Activated T-helper 2 cell treated with anti-CD3 and anti-CD28 coated beads, Interferon-gamma antibody, Interleukin-2, Interleukin-4, amounts not matched to agents 10 μg/mL and 5 μg/mL and 100 μg/mL, durations not matched to agents 14 hours and 24 hours and 36 hours (primary cell): ENCODE measurements at places on chromosomes 16 and 17.

GRCh38 chr16:68257906-68258800, 6.2 kb upstream of the SLC7A6 start:
- no peak for DNase-seq

- no peak for DNase-seq
Observed at GRCh38 chr16:58589326-58589905, 40.2 kb downstream of the CNOT1 start.

- no peak for DNase-seq
Observed at GRCh38 chr17:82587234-82588086, 60.8 kb downstream of the WDR45B start.

- DNase-seq, result no peak
Observed at GRCh38 chr17:75318615-75319222, 29.5 kb upstream of the SLC25A19 start.

DNA sequence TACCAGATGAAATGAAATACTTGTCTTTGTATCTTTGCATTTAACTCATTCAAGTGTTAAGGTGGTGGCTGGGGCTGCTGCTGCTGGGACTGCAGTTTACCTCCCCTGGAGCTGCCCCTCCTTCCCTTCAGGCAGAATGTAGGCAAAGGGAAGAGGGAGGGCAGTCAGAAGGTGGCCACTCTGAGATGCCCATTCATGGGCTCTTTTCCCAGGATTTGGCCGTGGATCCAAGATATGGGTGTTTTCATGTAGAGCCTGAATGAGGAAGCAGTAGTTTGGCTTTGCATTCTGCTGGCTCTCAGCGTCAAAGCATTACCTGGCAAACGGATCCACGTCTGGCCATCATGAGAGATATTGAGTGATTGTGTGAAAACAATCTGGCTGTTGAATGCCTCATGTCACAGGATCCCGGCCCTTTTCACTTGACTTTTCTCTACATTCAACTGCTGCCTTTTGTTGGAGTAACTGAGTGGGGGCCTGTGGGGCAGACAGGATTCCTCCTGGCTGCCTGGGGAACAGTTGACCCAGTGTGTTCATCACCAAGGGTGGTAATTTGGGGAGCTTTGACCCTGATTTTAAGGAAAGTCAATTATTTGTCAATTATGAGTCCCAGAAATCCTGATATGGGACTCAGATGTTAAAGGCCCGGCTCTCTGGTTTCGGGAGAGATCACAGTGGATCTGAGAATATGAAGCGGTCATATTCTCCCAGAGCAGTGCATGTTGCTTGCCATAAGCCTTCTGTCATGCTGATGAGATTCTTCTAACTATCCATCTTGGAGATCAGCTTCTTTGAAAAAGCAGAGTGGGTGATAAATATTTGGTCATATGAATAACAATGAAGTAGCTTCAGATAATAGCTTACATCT, 236.8 kb downstream of the IRX3 start:
- DNase-seq, result no peak

- no peak for DNase-seq
Observed at GRCh38 chr16:66131156-66131807, 235.2 kb upstream of the CDH5 start.

GRCh38 chr17:81091154-81091553, 56.2 kb downstream of the BAIAP2 start:
- DNase-seq, result no peak

DNA sequence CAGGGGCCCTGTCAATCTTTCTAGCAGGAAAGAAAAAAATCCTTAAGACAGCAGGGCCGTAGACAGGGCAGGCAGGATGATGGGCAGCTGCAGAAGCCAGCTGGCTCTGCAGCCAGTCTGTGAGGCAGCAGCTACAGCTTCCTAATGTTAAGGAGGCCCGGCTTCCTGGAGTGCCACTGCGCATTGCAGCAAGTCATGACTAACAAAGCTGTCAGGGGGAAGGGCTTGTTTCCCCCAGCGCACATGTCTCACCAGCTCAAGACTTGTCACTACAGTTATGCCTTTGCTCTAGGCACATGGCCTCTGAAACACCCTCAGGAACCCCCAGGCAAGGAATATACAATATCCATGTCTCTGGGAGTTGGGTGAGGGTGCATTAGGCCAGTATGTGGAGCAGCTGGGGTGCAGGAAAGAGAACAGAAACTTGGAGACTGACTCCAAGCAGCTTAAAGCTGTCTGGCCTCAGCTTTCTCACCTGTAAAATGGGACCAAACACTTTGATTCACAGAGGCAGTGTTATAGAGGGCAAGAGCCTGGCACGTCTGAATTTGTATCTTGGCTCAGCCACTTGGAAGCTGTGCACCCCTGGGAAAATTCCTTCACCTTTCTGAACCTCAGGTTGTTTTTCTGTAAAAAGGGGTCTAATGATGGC, 220.0 kb downstream of the HAPSTR1 start:
- DNase-seq, result no peak

GRCh38 chr16:63629272-63629671, 1492.6 kb downstream of the CDH11 start:
- DNase-seq, result no peak

- DNase-seq, result peak; percentile 94
Observed at GRCh38 chr17:81871387-81872230, 472 bp upstream of the ARHGDIA start.

GRCh38 chr16:27778171-27778925, 228.4 kb downstream of the KATNIP start:
- no peak for DNase-seq

GRCh38 chr16:25192096-25192495, 24.7 kb upstream of the AQP8 start:
- no peak for DNase-seq

DNA sequence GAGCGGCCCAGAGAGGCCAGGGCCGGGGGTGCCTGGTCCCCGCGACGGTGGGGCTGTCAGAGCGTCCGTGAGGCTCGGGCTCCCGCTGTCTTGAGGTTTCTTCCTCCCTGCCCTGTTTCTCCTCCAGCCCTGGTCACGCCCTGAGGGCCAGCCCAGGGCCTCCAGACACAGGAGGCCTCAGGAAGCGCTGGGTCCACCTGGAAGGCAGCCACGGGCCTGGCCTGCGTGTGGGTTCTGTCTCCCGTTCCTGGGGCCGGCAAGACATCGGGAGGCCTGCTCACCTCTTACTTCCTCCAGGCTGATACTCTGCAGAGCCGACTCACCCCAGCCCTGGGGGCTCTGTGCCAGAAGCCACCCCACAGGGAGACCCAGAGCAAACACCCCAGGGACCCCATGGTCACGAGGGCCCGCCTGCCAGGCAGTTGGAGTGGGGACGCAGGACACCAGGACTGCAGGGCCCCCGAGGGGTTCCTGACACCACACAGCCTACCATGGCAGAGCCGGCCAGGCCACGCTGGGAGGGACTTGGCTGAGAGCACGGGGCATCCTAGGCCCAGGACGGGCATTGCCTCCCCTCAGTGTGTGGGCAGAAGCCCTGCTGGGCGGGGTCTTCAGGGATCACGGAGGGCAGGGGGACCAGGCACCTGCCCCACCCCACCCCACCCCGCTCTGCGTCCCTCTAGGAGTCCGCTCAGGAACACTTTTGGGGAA, 18.9 kb upstream of the CACNA1H start:
- DNase-seq, result no peak

DNA sequence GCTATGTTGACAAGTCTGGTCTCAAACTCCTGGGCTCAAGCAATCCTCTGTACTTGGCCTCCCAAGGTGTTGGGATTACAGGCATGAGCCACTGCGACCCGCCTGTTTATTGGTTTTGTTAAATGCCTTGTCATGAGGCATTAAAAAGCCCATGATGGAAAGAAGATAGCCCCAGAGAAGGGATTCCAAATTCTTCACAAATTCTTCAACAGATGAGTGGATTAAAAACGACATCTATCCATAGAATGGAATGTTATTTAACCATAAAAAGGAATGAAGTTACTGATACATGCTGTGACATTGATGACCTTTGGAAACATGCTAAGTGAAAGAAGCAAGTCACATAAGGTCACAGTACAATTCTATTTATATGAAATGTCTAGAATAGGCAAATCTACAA, 4.7 kb downstream of the SGF29 start:
- DNase-seq, result no peak

DNA sequence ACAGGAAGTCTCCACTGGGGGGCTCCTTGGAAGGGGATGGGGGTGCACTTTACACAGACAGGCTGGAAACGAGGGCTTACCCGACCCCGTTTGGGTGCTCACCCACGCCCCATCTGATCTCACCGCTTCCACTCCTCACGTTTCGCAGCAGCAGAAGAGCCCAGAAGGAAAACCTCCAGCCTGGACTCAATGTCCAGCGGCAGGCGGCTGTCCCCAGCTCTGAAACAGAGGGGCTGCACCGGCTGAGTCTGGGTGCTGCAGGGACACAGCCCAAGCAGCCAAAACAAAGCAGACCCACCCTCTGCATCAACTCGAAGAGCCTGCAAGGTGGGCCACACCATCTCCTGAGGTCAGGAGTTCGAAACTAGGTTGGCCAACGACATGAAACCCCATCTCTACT, 3.9 kb downstream of the MEAK7 start:
- no peak for DNase-seq
